ENCODE measurements at places on chromosomes 4 and X.

DNA sequence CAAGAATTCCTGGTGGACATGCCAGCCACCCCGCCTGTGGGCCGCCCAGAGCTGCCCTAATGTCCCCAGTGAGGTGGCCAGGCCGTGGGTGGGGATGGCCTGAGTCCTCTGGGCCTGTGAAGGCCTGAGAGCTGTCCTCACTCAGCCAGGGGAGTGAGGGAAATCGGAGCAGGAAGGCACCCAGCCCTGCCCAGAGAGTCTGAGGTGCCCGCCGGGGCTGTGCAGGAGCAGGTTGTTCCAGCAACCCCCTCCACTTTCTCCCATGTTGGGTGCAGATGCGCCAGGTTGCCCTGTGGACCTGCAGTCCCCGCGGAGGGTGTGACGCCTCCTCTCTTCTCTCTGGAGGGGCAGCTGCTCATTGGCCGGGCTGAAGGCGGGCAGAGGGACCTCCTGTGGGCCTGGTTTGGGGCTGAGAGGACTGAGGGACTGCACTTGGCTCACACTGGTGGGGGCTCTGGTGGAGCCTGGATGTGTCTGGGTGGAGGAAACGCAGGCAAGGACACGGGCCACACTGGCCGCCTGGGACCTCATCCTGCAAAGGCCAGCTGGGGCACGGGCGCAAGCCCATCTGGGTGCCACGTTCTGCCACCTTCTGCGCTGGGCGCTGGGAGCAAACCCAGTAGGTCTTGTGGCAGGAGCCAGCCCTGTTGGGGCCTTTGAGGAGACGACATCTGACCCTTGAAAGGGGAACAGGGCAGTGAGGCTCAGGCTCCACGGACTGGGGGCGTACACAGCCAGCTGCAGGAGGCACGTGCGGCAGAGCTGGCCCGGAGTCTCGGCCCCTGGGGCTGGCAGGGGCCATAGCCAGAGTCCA is 14.0 kb downstream of the DOK7 start:
- peak; percentile 70 for DNase-seq

DNA sequence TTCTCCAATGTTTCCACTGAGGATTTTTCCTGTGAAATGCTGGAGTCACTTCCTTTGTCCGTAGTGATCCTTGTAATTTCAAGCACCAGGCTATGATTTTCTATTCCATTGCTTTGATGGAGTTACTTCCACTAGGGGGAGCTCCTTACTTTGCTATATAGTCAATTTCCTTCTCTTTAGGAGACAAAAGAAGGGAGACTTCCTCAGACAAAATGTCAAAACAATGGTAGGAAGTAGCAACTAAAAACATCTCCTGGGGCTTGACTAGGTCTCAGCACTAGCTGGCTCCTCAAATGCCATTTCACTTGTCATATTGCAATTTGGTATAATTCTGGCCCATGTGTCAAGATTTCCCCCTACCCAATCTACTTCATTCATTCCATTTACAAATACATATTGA is 24.1 kb downstream of the ZCCHC12 start:
- peak; percentile 60 for DNase-seq

DNA sequence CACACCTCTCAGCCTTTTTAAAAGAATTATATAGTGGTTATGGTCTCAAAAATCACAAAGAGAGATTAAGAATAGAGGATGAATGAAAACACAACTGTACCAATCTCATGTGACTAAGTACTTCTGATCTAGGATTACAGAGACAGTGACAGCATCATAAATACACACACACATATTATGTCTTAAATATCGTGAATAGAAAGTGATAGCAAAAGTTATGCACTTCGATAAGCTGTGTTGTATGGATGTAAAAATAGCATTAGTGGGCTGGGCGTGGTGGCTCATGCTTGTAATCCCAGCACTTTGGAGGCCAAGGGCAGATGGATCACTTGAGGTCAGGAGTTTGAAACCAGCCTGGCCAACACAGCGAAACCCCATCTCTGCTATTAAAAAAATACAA is 25.0 kb downstream of the GYPA start:
- no peak for DNase-seq

- DNase-seq: no peak
Measured at GRCh38 chrX:119685225-119686066, 7.5 kb downstream of the SEPTIN6 start.

GRCh38 chr4:54558889-54559677 is 98.7 kb upstream of the KIT start:
- no peak for DNase-seq

- DNase-seq: no peak
Measured at GRCh38 chrX:154064637-154065435, 32.7 kb downstream of the MECP2 start.

DNA sequence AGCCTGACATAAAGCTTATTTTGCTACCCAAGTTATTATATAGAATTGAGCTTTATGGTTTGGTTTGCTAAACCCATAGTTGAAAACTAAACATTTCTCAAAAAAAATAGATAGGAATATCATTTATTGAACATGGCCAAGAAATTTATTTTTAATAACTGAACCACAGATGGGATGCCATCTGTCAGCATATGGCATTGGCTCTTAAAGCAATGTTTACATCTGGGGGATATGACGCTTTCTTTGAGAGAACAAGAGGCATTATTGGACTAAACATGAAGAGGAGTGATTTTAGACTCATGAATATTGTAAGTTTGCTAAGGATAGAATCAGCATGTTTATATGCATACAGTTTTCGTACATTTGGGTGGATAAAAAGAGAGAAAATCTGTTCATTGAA is 132.6 kb upstream of the SLIT2 start:
- DNase-seq: no peak

DNA sequence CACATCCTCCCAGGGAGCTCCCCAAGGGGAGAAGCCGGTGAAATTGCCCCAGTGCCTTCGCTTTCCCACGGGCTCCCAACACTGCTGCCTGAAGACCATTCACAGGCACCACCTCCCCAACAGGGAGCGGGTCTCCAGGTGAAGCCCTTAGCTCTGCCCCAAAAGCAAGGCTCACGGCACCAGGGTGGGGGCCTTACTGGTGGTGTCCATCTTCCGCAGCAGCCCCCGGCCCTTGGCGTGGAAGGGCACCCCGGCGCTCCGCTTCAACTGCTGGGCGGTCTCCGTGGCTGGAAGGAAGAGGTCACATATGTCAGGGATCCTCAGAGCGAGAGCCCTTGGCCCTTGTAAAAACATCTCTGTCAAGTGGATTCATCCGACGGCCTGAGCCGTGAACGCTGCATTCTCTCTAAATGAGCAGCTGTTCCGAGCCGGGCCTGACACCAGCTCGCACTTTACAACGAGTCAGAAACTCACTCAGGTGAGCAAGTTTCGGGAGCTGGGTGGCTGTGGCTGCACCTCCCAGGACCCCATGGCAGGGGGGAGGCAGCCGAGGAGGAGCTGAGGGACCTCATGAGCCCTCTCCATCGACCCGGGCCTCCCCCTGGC is 20.9 kb downstream of the NELFA start:
- DNase-seq: no peak

DNA sequence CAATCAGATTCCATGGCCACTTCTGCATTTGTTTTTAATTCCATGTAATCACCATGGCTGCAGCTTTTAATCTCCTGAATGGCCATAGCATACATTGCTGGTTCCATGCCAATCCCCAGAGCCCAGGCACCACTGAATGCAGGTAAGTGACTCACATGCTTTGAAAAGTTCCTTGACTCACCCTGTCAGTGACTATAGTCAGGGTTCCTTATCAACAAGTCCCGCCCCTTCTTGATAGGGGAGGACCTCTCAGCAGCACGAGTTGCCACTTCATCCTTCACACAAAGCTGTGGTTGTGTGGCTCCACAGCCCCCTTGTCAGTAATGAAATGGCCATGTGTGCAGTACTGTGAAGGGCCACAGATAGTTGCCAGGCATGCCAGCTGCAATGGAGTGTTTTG is 516.6 kb downstream of the PPARGC1A start:
- DNase-seq: peak; percentile 77

- DNase-seq: no peak
Measured at GRCh38 chr4:176005766-176006165, 59.9 kb upstream of the WDR17 start.
